ENCODE measurements at places on chromosomes 6 and 20. TPM values are rescaled to one million over a fixed set of nuclear protein-coding genes. Genes with fewer than 3 reads are reported as not detected.
A peak's percentile ranks its signal among the peaks of the same experiment; 100 is the strongest.

The NOL7 gene
- 80.2 TPM for polyA plus RNA-seq

GRCh38 chr6:105364243-105364642 is 38.6 kb downstream of the PREP start:
- H3K4me1 ChIP-seq: no peaks in the 10 kb centered on the region
- DNase-seq: no peak
- no peaks in the 10 kb centered on the region for H3K27me3 ChIP-seq

GRCh38 chr6:153170511-153170910 is 39.4 kb upstream of the RGS17 start:
- H3K4me1 ChIP-seq: no peaks in the 10 kb centered on the region
- DNase-seq: no peak
- no peaks in the 10 kb centered on the region for H3K36me3 ChIP-seq
- no peak overlapping the region for H3K27ac ChIP-seq

The RBBP9 gene
- polyA plus RNA-seq: 7.2 TPM

GRCh38 chr6:134117409-134117808 is 65.0 kb upstream of the SLC2A12 start:
- H3K27me3 ChIP-seq: peaks cover 28% of the 10 kb centered on the region
- no peaks in the 10 kb centered on the region for H3K4me1 ChIP-seq
- H3K27ac ChIP-seq: no peak overlapping the region
- H3K36me3 ChIP-seq: no peaks in the 10 kb centered on the region

The COL9A1 gene
- 3.6 TPM for polyA plus RNA-seq

The PRSS35 gene
- polyA plus RNA-seq: 4.0 TPM

DNA sequence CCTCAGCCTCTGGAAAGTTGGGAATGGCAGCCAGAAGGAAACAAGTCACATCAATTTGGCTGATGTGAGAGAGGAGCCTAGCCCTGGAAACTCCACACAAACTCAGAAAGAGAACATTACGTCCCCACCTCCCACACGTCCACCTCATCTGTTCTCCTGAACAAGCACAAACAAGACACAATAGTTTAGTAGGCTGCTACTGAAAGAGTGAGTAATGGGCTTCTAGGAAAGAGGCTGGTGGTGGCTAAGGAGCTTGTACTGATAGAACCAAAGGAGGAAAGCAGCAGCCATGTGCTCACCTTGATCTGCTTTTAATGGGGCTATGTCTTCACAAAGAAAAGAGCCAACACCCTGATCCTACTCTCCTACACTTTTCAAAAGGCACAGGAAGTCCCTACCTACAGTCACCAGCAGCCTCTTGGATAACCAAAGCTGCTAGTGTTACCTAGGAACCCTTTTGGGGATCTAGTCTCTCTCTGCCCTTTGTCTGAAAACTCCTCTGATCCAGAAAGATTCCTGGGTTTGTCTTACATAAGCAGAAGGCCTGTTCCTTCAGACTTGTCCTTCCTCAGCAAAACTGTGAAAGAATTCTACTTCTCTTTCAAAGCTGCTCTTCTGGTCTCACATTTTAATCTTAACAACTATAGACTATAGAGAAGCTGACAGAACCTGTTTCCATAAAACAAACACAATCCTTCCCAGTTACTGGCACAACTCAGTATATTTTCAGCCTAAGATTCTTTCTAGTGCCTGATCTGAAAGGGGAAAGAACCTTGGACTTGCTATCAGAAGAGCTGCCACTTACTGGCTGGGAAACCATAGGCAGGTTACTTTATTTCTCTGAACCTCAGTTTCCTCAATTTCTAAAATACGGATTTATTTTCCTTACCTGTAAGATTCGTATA is 3.1 kb downstream of the PLAGL2 start:
- H3K27ac ChIP-seq: peak overlapping the region; percentile 88
- peak; percentile 63 for DNase-seq
- no peak overlapping the region for H3K4me3 ChIP-seq
- H3K4me1 ChIP-seq: peaks cover 14% of the 10 kb centered on the region

- no peaks in the 10 kb centered on the region for H3K27me3 ChIP-seq
- H3K36me3 ChIP-seq: peaks cover 13% of the 10 kb centered on the region
- H3K27ac ChIP-seq: peak overlapping the region; percentile 99
- H3K4me3 ChIP-seq: no peak overlapping the region
These were observed 39.2 kb downstream of the ZMYND8 start for GRCh38 chr20:47317127-47317895.

The SLCO4A1 gene
- polyA plus RNA-seq: 0.58 TPM

DNA sequence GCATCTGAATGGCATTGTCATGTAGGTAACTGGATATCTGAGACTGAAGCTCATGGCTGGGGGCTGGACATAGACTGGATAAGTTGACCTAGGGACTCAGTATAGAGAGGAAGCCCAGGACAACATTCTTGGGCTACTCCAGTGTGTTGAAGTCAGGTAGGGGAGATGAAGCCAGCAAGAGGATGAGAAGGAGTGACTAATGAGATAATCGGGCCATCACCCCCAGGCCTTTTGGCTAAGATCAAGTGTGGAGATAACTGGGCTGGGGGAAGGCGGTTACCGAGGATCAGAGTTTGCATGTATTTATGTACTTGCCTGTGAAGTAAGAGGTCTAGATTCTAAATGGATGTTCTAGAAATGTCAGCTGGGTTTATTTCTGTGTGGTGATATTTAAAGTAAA is 73.4 kb downstream of the ELOVL2 start:
- no peak overlapping the region for H3K4me3 ChIP-seq
- H3K4me1 ChIP-seq: no peaks in the 10 kb centered on the region
- no peaks in the 10 kb centered on the region for H3K36me3 ChIP-seq
- no peak for DNase-seq

DNA sequence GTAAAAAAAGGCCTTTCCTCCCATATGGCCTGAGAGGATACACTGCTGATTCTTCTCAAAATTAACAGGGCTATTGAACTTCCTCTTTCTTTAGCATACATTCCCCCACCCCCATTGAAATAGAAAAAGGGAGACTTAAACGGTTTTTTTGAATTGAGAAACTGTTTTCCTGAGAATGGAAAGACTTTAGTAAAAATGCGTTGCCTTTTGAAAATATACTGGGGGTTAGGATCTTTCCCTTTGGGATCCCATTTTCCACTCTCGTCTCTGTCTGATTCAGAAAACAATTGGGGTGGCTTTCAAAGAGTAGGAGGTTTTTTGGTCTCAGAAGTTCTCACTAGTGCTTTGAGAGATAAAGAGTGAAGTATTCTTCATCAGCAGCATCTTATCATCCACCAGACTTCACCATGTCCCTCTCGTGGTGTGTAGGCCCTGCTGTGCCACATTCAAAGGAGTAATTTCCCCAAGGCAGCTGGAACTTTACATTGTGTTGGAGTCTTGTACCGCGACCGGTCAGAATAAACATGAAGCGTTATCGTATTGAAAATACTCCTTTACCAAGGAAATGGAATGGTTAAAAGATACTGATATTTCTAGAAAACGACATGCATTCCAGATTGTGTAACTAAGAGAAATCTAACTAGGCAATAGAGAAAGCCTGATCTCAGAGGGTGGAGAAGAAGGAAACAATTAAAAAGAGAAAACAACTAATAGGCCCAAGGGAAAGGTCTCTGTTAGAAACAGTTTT is 10.6 kb downstream of the MYB start:
- no peaks in the 10 kb centered on the region for H3K27me3 ChIP-seq
- H3K4me1 ChIP-seq: no peaks in the 10 kb centered on the region
- H3K36me3 ChIP-seq: peaks cover 5% of the 10 kb centered on the region

DNA sequence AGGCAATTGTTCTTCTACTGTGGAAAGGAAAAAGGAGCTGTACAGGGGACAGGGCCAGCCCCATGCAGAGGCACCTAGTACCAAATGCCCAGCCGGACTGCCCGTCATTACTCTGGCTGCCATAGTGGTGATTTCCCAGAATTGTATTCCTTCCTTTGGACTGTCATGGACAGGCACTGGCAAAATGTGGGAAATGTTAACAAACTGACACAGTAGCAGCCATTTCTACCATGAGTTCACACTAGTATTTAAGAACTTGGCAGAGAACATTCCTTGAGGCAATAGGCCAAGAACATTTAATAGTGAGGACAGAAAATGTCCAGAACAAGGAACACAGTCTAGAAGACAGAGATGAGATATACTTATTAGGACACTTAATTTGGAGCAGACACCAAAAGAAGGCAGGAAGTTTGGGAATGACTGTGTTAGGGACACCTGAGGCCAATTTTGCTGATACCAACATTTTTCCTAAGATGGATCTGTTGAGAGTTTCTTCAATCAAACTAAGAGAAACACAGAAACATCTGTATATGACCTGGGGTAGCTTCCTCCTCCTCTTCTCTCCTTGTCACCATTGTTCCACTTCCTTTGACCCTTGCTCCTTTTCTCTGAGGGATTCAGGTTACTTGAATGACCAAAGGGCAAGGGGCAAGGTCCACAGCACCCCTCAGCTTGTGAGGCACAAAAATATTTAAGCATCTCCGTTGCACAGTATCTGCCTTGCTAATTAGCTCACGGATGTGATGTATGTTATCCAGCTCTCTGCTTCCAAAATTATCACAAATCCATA is 14.9 kb downstream of the ADTRP start:
- H3K27me3 ChIP-seq: no peaks in the 10 kb centered on the region
- peak overlapping the region; percentile 73 for H3K27ac ChIP-seq
- no peak overlapping the region for H3K4me3 ChIP-seq
- H3K4me1 ChIP-seq: peaks cover 69% of the 10 kb centered on the region

GRCh38 chr6:52027699-52028098 is 59.7 kb downstream of the PKHD1 start:
- H3K27ac ChIP-seq: no peak overlapping the region
- no peak overlapping the region for H3K4me3 ChIP-seq
- DNase-seq: no peak

DNA sequence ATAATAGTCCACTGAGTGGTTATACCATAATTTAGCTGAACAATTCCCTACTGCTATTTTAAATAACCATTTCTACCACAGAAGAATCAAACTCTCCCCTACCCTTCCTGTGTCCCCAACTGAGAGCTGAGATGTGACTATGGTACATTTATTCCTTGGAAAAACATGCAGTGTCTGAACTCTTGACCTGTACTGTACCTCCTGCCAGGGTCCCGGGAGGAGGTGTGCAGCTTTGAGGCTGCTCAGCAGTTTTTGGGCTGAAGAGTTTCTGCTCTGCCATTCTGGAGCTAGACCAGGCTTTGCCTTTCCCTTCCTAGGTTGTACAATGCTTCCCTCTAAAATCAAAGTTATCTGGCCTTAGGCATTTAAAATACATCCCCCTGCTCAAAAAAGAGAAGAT is 275.1 kb upstream of the SGK1 start:
- no peaks in the 10 kb centered on the region for H3K4me1 ChIP-seq
- H3K27ac ChIP-seq: no peak overlapping the region
- no peaks in the 10 kb centered on the region for H3K27me3 ChIP-seq

GRCh38 chr6:159852877-159853276 is 37.9 kb upstream of the MAS1 start:
- no peaks in the 10 kb centered on the region for H3K27me3 ChIP-seq
- H3K4me1 ChIP-seq: no peaks in the 10 kb centered on the region
- no peak overlapping the region for H3K27ac ChIP-seq
- H3K36me3 ChIP-seq: no peaks in the 10 kb centered on the region
- peak; percentile 41 for DNase-seq

- no peak for DNase-seq
- H3K4me1 ChIP-seq: peaks cover 13% of the 10 kb centered on the region
- H3K4me3 ChIP-seq: no peak overlapping the region
- no peaks in the 10 kb centered on the region for H3K36me3 ChIP-seq
- no peak overlapping the region for H3K27ac ChIP-seq
These were observed 87.5 kb downstream of the FOXO3 start for GRCh38 chr6:108648191-108648590.

The SLC22A2 gene
- polyA plus RNA-seq: not detected

GRCh38 chr20:40008177-40008576 is 680.9 kb downstream of the MAFB start:
- no peak overlapping the region for H3K27ac ChIP-seq
- no peaks in the 10 kb centered on the region for H3K27me3 ChIP-seq
- H3K4me1 ChIP-seq: no peaks in the 10 kb centered on the region
- no peak overlapping the region for H3K4me3 ChIP-seq

- no peaks in the 10 kb centered on the region for H3K27me3 ChIP-seq
- no peak for DNase-seq
- no peaks in the 10 kb centered on the region for H3K4me1 ChIP-seq
These were observed 627 bp downstream of the RPS18 start for GRCh38 chr6:33272275-33273128.

GRCh38 chr6:90253631-90254030 is 43.0 kb downstream of the BACH2 start:
- no peaks in the 10 kb centered on the region for H3K4me1 ChIP-seq
- no peak overlapping the region for H3K27ac ChIP-seq
- H3K27me3 ChIP-seq: no peaks in the 10 kb centered on the region
- no peak for DNase-seq

DNA sequence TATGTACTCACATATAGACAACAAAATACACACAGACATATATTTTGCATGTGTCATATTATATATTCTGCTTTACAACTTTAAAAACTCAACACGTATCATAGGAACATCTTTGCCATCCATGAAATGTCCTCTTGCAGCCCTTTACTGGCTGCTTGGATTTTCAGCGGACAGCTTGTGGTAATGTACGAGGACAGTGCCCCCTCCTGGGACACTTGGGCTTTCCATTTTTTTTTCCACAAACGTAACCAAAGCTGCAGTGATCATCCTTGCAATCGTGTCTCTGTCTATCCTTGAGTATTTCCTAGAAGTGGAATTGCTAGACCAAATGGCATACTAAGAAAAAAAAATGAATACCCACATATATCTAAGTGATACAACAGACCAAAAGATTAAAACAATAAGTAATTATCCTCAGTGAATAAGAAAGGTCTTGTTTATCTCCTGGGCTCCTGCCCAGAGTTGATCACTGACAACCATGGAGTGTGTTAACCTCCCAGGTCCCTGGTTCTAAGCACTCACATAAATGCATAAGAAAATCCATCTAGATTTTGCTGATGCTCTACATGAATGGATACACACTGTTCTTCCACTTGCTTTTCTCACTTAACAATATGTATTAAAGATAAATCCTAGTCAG is 18.1 kb downstream of the BPI start:
- peak; percentile 24 for DNase-seq
- no peaks in the 10 kb centered on the region for H3K4me1 ChIP-seq
- no peaks in the 10 kb centered on the region for H3K27me3 ChIP-seq

GRCh38 chr20:53914091-53914780 is 156.2 kb downstream of the BCAS1 start:
- H3K27ac ChIP-seq: no peak overlapping the region
- no peaks in the 10 kb centered on the region for H3K36me3 ChIP-seq
- peaks cover 16% of the 10 kb centered on the region for H3K4me1 ChIP-seq
- DNase-seq: no peak

The SGK2 gene
- 28.4 TPM for polyA plus RNA-seq

- H3K27ac ChIP-seq: no peak overlapping the region
- no peaks in the 10 kb centered on the region for H3K4me1 ChIP-seq
- H3K36me3 ChIP-seq: no peaks in the 10 kb centered on the region
- no peaks in the 10 kb centered on the region for H3K27me3 ChIP-seq
- no peak for DNase-seq
- no peak overlapping the region for H3K4me3 ChIP-seq
These were observed 262.9 kb upstream of the BTBD3 start for GRCh38 chr20:11654766-11655165.

- H3K27ac ChIP-seq: no peak overlapping the region
- H3K4me3 ChIP-seq: no peak overlapping the region
- no peaks in the 10 kb centered on the region for H3K4me1 ChIP-seq
- H3K27me3 ChIP-seq: no peaks in the 10 kb centered on the region
These were observed 20.4 kb upstream of the SIRPD start for GRCh38 chr20:1577906-1578305.

All from small intestine (tissue), 16 donors.